ENCODE measurements at places on chromosomes 12 and 14.

DNA sequence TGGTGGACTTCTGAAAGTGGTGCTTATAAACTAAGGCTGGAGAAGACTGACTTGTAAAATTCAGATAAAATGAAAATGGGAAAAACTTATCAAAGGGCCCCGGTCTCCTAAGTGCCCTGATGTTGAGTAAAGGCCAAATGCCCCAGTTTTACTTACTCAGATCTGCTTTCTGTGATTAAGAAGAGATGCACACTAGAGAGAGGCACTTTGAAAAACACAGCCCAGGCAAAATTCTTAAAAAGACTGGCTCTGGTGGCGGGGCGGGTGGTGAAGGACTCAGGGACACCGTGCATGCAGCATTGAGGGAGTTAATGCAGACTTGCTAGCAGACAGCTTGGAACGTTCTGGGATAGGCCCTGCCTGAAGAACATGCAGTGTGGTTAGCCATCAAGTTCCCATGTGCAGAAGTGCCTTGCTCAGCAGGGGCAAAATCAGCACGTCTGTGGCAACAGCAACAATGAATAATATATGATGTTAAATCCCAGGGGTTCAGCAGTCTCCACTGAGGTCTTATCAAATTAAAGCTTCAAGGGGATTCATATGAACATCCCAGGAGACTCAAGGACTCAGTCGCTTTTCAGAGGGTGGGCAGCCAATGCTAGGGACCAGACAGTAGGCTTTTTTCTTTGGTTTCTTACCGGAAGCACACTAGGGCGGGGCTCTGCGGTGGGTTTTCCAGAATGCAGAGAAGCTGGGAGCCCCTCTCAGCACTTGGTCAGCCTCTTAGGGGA, 105.0 kb downstream of the DAD1 start:
- no peak for DNase-seq

GRCh38 chr14:61212546-61212945, 68.6 kb downstream of the TMEM30B start:
- no peak for DNase-seq

- no peak for DNase-seq
Observed at GRCh38 chr14:89757313-89757939, 197.1 kb downstream of the EFCAB11 start.

- no peak for DNase-seq
Observed at GRCh38 chr12:106629797-106630659, 47.2 kb downstream of the RFX4 start.

GRCh38 chr14:89137526-89138163, 279.4 kb downstream of the FOXN3 start:
- DNase-seq = peak; percentile 92

DNA sequence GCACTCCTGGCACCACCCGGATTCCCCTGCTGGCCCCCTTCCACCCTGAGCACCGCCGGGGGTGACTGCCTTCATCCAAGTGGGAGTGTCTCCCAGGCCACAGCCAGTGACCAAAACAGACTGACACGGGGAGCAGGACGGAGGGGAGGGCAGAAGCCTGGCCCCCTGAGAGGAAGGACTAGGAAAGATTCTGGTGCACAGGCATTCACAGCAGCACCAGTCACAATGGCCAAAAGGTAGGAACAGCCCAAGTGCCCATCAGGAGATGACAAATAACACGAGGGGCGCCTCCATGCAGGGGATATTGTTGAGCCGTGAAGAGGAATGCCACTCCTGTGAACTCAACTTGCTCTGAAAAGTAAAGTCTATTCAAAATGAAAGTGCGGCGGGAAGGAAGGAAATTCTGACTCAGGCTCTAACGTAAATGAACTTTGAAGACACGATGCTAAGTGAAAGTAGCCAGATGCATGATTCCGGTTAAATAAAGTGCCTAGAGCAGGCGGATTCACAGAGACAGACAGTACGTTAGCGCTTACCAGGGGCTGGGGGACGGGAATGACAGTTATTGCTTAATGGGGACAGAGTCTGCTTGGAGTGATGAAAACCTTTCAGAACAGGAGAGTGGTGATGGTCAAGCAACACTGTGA, 146.1 kb upstream of the NCOR2 start:
- DNase-seq = peak; percentile 60

DNA sequence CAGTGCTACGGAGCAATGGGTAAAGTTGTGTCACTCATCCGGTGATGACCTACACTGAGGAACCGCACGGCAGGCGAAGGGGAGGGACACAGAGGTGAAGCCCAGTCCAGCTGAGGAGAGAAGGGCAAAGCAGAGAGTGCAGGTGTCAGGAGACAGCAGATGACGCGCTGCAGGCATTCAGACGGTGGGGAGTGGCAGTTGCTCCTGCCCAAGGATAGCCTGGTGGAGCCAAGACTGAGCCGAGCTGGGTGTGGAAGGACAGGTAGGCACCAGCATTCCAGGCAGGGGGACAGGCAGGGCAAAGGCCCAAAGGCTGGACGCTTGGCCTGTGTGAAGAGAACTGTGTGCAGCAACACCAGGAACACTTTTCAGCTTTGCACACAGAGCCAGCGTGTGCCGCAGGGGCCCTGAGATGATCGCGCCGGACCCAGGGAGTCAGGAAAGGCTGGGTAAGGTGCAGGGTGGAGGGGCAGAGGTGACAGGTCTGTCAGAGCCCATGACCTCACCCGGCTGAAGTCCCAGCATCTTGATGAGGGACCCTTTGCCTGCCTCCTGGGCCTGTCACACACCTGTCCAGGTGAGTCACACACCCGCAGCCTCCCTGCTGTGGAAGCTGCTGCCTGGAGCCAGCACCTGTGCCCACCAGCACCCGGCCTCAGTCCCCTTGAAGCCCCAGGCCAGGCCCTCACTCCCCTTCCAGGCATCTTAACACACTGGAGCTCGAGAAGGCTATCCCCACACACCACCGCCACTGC, 48.4 kb downstream of the TSPAN11 start:
- DNase-seq = no peak

DNA sequence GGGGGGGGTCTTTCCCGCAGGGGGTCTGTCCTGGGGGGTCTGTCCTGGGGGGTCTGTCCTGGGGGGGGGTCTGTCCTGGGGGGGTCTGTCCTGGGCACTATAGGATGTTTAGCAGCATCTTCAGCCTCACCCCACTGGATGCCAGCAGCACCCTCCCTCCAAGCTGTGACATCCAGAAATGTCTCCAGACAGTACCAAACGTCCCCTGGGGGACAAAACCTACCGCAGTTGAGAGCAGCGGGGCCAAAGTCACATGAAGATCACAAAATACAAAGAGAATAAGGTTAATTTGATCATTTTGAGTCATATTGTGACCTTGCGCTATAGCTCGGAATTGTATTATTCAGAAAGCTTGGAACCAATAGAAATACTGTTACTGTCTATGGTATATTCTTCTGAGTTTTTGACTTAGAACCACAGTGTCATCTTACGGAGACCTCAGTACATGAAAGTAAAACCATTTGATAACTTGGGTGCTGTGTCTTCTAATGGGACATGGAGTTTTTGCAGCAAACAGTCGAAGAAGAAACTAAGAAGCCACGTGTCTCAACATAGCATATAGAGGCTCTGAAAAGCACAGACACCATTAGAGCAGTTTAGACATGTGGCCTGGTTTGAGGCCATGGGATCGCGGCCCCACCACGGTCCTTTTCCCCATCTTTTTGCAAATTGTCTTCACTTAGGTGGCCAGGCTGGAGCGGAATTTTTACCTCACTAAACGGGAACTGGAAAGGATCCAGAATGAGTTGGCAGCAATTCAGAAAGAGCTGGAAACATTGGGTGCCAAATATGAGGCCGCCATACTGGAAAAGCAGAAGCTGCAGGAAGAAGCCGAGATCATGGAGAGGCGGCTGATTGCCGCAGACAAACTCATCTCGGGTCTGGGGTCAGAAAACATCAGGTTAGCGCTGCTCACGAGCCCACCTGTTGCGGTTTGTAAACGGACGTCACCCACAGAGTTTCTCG, 59.9 kb downstream of the CCDC92 start:
- DNase-seq = peak; percentile 3

- DNase-seq = no peak
Observed at GRCh38 chr14:41604721-41605531, 1.8 kb upstream of the LRFN5 start.

DNA sequence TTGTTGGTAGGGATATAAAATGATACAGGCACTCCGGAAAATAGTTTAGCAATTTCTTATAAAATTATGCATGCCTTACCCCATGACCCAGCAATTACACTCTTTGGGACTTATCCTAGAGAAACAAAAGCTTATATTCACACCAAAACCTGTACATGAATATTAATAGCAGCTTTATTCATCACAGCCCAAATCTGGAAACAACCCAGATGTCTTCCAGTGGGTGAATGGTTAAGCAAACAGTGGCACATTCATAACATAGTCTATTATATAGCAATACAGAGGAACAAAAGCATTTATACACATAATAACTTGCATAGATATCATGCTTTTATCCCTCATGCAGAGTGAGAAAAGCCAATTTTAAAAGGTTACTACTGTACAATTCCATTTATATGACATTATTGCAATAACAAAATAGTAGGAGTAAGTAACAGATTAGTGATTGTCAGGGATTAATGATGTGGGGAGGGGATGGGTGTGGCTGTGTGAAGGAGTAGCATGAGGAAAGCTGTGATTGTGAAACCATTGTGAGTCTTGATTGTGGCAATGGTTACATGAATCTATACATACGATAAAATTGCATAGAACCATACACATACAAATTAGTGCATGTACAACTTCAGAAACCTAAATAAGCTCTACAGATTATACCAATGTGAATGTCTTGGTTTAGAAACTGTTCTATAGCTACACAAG, 363.1 kb upstream of the OR4E1 start:
- no peak for DNase-seq
